Aorta (tissue), 5 donors: ENCODE measurements at places on chromosomes 5 and 9. TPM values are rescaled to one million over a fixed set of nuclear protein-coding genes. Genes with fewer than 3 reads are reported as not detected.

GRCh38 chr5:75951716-75952115 lies 131.5 kb upstream of the SV2C start:
- no peak for DNase-seq

DNA sequence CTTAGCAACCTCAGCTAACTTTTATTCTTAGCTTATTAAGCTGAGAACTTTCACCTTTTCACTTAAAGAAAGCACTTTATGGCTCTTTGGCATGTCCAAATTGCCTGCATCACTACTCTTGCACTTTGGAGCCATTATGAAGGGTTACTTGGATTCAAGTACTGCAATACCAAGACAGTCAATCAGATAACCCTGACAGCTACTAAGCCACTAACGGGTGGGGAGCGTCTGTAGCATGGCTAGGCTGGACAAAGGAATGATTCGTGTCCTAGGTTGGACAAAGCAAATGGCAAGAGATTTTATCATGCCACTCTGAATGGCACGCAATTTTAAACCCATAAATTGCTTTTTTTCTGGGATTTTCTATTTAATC lies 39.6 kb downstream of the TRPM6 start:
- DNase-seq = no peak

DNA sequence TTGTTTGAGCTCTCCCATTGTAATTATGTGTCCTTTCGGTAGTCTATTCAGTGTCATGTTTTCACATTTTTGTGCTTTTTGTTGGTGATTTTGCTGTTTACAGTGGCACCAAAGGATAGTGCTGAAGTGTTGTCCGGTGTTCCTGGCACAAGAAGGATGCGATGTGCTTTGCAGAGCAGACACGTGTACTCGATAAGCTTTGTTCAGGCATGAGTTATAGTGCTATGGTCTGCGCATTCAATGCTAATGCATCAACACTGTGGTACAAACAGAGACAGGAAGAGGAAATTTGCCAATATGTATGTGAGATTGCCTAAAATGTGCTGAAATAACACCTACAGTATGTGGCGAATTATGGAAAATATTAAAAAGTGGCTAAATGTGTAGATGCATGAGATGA lies 913.4 kb upstream of the ACO1 start:
- no peak for DNase-seq

- no peak for DNase-seq
These were observed 111.1 kb downstream of the SGCD start for GRCh38 chr5:156438076-156438475.

DNA sequence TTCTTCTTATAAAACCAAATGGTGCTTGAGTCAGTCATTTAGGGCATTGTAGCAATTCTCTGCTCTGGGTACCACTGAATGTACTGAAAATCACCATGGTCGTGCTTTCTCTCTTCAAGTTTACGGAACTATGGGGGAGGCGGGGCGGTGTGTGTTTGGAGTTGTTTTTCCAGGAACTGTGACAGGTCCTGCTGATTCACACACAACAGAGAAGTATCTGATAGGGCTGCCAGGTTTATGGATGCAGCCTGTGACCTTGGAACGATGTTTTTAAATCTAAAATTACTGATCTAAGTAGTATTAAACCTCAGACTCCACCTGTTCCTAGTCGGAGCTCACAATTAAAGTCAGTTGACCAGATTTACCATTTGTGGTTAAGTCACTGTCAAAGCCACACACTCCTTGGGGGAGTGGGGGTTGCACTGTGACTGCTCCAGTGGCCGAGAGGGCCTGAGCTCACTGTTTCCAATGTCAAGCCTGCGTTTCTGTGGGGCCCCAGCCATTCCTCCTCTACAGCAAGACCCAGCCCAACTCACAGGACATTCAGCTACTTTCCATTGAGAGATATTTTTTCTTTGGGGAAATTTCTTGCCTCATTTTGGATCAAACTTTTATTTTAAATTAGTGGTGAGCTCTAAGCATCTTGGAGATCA lies 44.4 kb downstream of the GADD45G start:
- no peak for DNase-seq

GRCh38 chr9:111854799-111855198 lies 41.8 kb upstream of the UGCG start:
- no peak for DNase-seq

- no peak for DNase-seq
These were observed 319.3 kb upstream of the CHD1 start for GRCh38 chr5:99248066-99248465.

GRCh38 chr9:6920041-6920440 lies 162.3 kb downstream of the KDM4C start:
- DNase-seq = no peak

DNA sequence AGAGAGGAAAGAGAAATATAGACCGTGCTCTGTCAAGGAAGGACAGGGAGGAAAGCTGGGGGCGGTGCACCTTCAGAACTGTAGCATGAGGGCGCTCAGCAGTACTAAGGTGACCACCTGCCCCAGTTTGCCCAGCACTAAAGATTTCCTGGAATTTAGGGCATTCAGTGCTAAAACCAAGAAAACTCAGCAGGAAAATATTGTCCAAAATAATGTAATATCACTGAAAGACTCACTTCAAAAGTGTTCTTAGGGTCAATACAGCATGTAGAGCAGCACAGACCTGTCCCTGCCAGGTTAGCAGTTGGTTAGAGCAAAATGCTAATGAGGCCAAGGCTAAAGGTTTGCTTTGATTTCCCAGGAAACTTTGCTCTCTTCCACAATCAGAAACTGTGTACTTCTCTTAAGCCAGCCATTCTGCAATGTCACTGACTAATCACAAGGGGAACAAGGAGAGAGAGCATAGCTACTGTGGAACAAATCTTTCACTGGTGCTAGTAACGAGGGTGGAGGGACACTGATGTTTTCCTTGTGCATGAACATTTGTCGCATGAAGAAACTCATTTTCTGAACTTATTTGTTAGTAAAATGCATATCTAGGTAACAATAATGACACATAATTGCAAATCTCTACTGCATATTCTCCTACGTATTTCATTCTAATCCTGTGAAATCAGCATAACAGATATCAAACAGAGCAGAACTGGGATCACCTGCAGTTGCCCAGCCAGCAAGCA lies 53.0 kb upstream of the GRAMD2B start:
- DNase-seq = no peak

- DNase-seq = no peak
These were observed 391.0 kb downstream of the TMEM232 start for GRCh38 chr5:110335361-110336066.

GRCh38 chr5:39014561-39014960 lies 59.6 kb downstream of the RICTOR start:
- DNase-seq = no peak

- DNase-seq = no peak
These were observed 84.9 kb downstream of the RALGPS1 start for GRCh38 chr9:126999315-127000068.

- DNase-seq = no peak
These were observed 213.2 kb upstream of the SLC24A2 start for GRCh38 chr9:20002011-20002410.

The DRD1 gene
- total RNA-seq = 0.62 TPM

The PCDHGB4 gene
- 7.3 TPM for total RNA-seq

The NACC2 gene
- 61.0 TPM for total RNA-seq

The RAB3C gene
- 8.9 TPM for total RNA-seq

The PCDH12 gene
- total RNA-seq = 8.0 TPM
